ENCODE measurements at places on chromosomes 11 and 22. TPM values are rescaled to one million over a fixed set of nuclear protein-coding genes. Genes with fewer than 3 reads are reported as not detected.

DNA sequence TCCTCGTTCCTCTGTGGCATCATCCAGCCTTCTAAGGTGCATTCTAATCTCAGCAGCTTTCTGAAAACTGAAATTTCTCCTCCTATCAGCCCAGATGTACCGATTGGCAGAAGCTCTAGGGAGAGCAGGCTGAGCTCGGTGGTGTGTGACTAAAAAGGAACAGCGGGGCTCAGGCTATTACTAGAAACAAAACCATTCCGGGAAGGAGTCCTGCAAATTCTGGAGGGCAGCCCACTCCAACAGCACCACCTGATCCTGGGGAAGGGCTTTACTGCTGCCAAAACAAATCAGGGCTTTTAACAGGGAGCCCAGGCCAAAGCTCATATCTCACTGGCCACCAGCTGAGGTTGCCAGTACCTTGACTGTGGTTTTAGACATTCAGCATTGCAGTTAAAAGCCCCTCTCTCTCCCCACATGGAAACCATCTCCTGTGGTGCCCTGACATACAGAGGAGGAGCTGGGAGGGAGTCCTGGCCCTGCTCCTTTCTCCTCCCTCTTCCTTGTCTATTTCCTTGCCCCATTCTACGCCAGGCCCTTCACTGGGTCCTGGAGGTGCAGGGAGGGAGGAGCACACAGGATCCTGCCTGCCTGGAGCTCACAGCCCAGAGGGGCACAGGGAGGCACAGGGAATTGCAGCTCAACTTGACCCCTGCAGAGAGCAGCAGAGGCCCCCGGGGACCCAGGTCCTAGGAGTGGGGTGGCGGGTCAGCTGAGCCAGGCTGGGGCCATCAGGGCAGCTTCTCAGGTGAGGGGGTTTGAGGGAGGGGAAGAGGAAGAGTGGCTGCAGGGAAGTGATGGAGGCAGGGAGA is 889 bp downstream of the PLAAT4 start:
- peak overlapping the region; percentile 32 for H3K4me3 ChIP-seq
- H3K36me3 ChIP-seq: no peaks in the 10 kb centered on the region
- no peaks in the 10 kb centered on the region for H3K27me3 ChIP-seq
- peak overlapping the region; percentile 83 for H3K27ac ChIP-seq
- H3K4me1 ChIP-seq: peaks cover 20% of the 10 kb centered on the region

Gene OR51I1
- not detected for total RNA-seq

- peak overlapping the region; percentile 59 for H3K4me3 ChIP-seq
- no peaks in the 10 kb centered on the region for H3K36me3 ChIP-seq
- H3K27ac ChIP-seq: peak overlapping the region; percentile 96
Measured at GRCh38 chr11:10301656-10302358, 3.1 kb upstream of the ADM start.

DNA sequence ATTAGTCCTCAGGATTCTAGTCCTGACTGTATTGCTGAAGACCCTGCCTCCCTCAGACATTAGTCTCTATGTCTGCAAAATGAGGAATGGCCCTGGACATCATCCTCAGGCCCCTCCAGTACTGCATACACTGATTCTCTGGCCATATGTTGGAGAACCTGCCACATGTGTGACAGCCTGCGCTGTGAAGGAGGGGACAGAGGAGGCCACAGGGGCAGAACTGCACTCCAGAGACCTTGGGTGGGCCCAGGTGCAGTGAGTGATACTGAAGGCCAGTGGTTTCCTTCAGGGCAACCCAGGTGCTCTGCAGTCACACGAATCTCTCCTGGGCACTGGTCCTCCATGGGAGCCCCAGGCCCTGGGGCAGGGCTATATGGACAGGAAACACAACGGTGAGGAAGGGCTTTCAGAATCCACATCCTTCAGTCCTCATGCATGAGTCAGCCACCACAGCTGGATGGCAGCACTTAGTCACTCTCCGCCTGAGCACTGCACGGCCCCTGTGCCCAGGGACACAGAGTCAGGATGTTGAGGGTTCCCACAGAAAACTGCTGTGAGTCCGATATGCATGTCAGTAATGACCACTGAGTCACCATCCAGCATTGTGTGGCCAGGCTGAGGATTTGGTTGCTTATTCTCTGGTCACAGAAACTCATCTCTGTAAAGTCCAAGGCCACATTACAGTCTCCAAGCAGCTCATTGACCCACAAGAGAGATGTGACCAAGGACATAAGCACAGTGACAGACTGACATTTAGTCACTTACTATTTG is 39.7 kb downstream of the ME3 start:
- H3K27ac ChIP-seq: no peak overlapping the region
- H3K36me3 ChIP-seq: no peaks in the 10 kb centered on the region
- H3K4me3 ChIP-seq: no peak overlapping the region
- no peaks in the 10 kb centered on the region for H3K4me1 ChIP-seq
- H3K27me3 ChIP-seq: no peaks in the 10 kb centered on the region

Gene SUSD2
- 67.7 TPM for total RNA-seq

Gene OR8J1
- not detected for total RNA-seq

GRCh38 chr11:33900159-33900840 is 8.4 kb upstream of the LMO2 start:
- H3K36me3 ChIP-seq: no peaks in the 10 kb centered on the region
- no peak overlapping the region for H3K4me3 ChIP-seq
- DNase-seq: no peak
- no peaks in the 10 kb centered on the region for H3K4me1 ChIP-seq
- no peak overlapping the region for H3K27ac ChIP-seq

Gene MFNG
- 18.0 TPM for total RNA-seq

GRCh38 chr11:69445131-69445470 is 36.4 kb upstream of the LINC01488 start:
- H3K27ac ChIP-seq: peak overlapping the region; percentile 37
- H3K36me3 ChIP-seq: no peaks in the 10 kb centered on the region
- no peak for DNase-seq
- H3K4me3 ChIP-seq: no peak overlapping the region

GRCh38 chr11:130068986-130069658 is 572 bp upstream of the APLP2 start:
- H3K4me3 ChIP-seq: peak overlapping the region; percentile 92
- no peaks in the 10 kb centered on the region for H3K36me3 ChIP-seq
- peaks cover 49% of the 10 kb centered on the region for H3K4me1 ChIP-seq
- DNase-seq: peak; percentile 75
- no peaks in the 10 kb centered on the region for H3K27me3 ChIP-seq

DNA sequence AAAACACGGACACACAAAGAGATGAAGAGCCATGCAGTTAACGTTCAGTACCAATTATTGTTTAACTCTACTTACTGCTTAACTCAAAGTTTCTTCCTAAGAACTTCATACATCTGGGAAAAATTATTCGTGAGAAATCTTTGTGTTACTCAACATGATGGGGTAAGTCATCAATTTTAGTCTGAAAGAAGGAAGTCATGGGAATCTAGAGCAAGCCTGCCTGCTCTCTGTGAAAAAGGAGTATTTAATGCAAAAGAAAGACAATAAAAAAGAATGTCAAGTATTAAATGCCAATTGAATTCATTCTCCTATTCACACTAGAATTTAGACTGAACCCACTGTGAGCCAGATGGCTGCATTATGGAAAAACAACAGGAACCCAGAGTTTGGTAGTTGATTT is 16.0 kb downstream of the TMEM123 start:
- H3K4me3 ChIP-seq: no peak overlapping the region
- H3K36me3 ChIP-seq: no peaks in the 10 kb centered on the region
- DNase-seq: no peak
- no peak overlapping the region for H3K27ac ChIP-seq

DNA sequence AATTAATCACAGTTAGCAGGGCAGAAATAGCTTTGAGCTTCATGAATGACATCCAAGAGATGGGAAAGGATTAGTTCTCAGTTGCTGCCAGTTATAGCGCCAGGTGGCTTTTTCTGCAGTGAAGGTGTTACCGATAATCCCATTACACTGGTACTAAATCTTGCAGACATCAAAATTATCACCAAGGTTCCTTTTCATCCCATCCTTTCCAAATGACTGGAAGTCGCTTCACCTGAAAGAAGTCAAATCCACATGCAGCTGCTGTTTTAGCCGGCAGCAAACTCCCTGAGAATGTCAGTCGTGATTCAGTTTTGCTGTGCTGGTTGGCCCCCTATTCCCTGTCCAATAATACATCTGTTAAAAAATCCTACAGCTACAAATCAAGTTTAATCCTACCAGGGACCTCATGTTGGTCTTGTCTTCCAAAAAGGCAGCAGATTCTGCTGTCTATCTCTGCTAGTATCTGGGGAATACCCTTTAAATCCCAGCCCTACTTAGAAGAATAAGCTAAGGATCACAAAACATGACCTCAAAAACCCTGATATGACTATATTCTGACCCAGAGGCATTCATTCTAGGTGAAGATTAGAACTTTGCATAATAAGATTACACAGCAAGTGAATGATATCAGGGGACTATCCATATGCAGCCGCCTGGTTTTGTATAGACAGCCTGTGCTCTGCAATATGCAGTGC is 31.7 kb downstream of the IMMP1L start:
- H3K4me1 ChIP-seq: no peaks in the 10 kb centered on the region
- H3K27me3 ChIP-seq: no peaks in the 10 kb centered on the region
- no peak for DNase-seq
- no peaks in the 10 kb centered on the region for H3K36me3 ChIP-seq
- no peak overlapping the region for H3K4me3 ChIP-seq

GRCh38 chr22:46841522-46841921 is 79.1 kb downstream of the TBC1D22A start:
- no peak for DNase-seq
- no peak overlapping the region for H3K4me3 ChIP-seq
- no peaks in the 10 kb centered on the region for H3K4me1 ChIP-seq
- no peak overlapping the region for H3K27ac ChIP-seq
- H3K36me3 ChIP-seq: no peaks in the 10 kb centered on the region

Gene CTNND1
- total RNA-seq: 377 TPM

Gene VWA5A
- total RNA-seq: 26.7 TPM

- H3K36me3 ChIP-seq: no peaks in the 10 kb centered on the region
- H3K27me3 ChIP-seq: no peaks in the 10 kb centered on the region
- H3K4me1 ChIP-seq: peaks cover 4% of the 10 kb centered on the region
- DNase-seq: no peak
- H3K4me3 ChIP-seq: no peak overlapping the region
- no peak overlapping the region for H3K27ac ChIP-seq
Measured at GRCh38 chr11:116422556-116422955, 350.2 kb downstream of the BUD13 start.
